Stimulated activated naive CD8-positive, alpha-beta T cell treated with anti-CD3 and anti-CD28 coated beads, Interleukin-15, Interleukin-2, amounts not matched to agents 100 U/mL and 50 U/mL, for 24 hours (primary cell): ENCODE measurements at places on chromosomes 2 and 18.

DNA sequence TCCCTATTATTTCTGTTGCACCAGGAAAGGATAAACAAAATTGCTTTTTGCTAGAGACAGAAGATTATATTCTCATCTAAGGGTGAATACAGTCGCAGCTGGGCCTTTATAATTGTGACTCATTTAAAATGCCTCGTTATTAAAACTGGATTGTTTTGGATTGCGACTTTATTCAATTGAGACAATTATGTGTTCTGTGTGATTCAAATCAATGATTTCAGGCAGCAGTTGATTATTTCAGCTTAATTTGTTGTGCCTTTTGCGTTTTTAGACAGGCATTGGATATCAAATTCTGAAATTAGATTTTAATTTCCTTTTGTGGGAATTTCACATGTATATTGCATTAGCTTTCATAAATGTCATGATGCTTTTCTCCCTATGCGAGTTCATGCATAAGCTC, 778.1 kb upstream of the SOX11 start:
- no peak for DNase-seq

DNA sequence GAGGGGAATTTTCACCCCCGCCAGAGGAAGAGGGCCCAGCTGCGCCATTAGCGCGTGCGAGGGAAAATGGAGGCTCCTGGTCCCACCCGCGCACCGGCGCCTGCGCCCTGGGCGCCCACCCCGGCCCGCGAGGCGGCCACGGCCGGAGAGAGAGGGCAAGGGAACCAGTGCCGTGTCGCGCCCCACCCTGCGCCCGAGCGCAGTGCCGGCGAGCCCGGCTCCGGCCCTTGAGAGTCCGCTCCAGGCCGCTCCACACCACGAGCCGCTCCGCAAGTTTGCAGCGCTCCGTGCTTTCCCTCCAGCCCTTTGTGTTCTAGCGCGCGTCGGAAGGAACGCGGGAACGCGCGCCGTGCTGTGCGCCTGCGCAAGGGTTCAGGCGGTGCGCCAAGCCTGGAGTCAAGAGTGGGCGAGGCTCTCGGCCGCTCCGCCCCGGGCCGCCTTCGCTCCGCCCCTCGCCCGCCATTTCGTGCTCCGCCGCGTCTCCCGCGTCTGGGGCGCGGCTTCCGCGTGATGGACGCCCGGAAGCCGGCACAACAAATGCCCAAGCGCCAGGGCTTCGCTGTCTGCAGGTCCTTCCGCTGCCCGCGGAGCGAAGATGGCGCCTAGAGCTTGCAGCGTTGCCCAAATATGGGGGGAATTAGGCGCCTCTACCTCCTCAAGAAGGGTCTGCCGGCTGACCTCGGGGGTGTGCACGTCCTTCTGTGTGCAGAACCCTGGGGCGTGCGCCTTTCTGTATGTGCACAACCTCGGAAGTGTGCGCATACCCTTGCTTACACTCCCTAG, 46.1 kb upstream of the PTMA start:
- peak; percentile 97 for DNase-seq

DNA sequence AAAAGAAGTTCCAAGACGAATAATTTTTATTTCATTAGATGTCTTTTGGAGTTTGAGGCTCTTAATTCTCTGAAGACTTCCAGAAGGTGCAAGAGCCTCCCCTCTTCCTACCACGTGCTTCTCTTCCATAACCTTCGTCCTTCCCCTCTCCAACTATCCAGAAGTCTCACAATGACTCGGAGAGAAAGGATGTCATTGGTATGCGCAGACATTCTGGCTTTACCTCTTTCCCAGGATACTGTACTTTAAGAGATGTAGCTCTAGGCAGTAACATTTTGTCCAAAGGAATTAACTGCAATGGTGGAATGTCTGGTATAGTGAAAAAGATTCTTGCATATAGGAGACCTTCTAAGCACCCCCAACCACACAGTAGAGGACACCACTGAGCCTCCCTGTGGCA, 249.0 kb upstream of the OSR1 start:
- no peak for DNase-seq

DNA sequence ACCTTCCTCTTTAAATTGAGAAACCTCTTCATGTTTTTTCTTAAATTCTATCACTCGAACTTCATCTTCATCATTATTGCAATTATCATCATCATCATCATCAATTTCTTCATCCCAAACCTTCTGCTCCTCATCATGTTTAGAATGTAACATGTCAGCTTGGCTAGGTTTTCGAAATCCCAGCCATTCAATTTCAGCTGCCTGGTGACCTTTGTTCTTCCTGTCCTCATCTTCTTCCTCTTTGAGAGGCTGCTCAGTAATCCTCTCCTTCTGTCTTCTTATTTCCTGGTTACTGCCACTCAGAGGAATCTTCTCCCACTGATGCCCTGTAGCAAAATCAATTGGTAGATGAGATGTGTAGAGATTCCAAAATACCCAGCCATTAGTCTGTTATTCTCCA, 4.2 kb downstream of the ERMN start:
- no peak for DNase-seq

- no peak for DNase-seq
These were observed 80.6 kb downstream of the TEX51 start for GRCh38 chr2:126979039-126980003.
